ENCODE measurements at places on chromosomes 11 and 22.

DNA sequence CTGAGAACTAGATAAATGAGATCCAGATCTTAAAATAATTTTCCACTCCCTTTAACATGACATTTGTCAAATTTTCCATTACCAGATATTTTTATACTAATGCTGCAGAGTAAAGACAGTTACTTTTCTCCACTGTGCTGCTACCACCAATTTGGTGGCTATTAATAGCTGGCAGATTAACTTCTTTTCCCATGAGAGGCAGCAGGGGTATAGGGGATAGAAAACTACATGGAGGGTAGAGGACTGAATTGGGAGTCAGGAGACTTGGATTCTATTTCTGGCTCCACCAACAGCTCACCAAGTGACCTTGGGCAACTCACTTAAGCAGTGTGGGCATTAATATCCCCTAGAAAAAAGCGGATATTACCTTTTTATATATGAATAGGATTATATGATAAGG, 69.2 kb downstream of the KIF18A start:
- no peak for DNase-seq

- DNase-seq, result no peak
These were observed 36.0 kb downstream of the CD6 start for GRCh38 chr11:61007383-61007955.

DNA sequence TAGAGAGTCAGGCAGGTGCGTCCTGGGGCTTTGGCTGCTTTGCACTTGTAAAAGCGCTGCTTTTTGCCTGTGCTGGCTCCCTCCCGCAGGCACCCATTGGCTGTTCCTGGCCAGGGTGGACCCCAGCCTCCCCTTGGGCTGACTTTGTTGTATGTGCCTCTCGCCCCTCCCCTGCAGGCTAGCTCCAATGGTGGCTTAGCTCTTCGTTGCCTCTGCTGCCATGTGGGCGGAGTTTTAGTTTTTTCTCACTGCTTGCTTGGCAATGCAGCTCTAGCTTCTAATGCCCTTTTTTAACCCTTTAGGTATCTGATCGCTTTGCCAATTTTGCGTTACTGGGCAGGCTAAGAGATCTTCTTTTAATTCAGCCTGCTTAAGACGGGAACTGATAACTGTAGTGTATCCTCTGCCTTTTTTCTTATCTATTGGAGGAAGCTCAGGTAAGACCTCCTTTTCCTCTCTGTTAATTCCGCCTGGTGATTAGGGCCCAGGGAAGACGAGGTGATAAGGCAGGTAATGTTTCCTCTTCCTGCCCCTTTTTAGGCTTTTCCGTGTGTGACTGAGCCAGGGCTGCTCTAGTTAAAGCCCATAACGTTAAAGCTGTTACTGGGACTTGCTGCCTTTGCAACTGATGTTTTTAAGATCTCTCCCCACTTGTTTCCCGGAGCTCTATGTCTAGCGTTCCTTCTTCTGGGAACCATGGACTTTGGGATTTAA, 11.7 kb upstream of the GLYATL1 start:
- no peak for DNase-seq

DNA sequence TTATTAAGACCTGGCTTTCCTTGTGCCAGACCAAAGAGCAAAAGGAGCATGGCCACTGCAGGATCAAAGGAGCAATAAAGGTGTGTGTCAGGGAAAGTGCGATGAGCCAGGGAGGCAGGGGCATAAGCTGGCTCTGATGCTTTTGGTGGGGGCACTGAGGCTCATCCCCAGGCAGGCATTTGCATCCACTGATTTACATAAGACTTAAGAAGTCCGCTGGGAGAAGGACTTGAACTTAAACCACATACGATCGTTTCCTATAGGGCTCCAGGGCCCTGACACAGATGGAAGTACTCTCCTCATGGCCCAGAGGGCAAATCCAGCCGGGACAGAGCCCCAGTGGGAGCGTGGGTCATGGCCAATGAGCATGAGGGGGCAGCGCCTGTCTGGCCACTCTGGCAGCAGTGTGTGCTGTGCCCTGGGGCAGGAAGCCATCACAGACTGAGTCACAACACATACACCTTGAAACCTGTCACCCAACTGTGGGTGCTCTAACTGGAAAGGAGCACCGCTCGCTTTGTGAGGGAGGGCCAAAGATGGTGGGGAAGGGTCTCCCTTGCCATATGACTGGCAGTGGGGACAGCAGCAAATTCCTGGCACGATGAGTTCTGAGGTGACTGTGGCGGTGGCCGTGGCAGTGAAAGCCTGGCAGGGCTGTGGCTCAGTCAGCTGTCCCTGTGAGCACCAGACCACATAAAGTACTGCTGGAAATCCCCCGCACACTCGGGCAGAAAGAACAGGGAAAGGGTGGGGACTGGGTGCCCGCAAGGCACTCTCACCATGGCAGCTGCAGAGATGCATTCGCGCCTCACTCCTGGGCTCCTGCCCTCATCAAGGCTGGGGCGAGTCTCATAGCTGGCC, 79.4 kb upstream of the LMO1 start:
- DNase-seq, result no peak

- no peak for DNase-seq
These were observed 36.1 kb upstream of the ANKK1 start for GRCh38 chr11:113351480-113351879.

DNA sequence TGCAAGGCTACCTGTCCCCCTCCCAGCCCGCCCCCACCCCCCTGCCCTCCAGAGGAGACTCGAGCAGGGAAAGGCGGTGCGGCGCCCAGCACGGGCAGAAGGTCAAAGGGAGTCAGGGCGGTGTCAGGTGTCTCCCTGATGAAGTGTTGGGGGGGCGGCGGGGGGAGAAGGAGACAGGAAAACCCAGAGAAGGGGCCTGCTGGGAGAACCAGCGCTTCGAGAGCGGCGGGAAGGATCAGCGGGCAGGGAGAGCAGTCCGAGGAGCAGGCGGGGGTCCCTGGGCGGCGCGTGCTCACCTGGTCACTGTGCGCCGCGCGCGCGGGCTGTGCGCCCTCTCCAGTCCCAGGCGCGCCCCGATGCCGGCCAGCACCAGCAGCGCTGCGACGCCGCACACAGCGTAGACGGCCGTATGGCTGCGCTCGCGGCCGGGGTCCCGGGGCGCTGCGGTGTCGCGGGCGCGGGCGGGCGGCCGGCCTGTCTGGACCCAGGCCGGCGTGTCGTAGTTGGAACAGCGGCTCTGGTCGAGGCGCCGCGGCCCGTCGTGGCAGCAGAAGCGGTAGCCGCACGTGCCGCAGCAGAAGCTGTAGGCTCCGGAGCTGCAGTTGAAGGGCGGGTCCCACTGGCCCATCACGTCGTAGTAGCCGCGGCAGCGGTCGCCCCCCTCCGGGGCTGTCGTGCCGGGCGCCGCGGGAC, 886 bp downstream of the SHISA8 start:
- DNase-seq, result no peak

DNA sequence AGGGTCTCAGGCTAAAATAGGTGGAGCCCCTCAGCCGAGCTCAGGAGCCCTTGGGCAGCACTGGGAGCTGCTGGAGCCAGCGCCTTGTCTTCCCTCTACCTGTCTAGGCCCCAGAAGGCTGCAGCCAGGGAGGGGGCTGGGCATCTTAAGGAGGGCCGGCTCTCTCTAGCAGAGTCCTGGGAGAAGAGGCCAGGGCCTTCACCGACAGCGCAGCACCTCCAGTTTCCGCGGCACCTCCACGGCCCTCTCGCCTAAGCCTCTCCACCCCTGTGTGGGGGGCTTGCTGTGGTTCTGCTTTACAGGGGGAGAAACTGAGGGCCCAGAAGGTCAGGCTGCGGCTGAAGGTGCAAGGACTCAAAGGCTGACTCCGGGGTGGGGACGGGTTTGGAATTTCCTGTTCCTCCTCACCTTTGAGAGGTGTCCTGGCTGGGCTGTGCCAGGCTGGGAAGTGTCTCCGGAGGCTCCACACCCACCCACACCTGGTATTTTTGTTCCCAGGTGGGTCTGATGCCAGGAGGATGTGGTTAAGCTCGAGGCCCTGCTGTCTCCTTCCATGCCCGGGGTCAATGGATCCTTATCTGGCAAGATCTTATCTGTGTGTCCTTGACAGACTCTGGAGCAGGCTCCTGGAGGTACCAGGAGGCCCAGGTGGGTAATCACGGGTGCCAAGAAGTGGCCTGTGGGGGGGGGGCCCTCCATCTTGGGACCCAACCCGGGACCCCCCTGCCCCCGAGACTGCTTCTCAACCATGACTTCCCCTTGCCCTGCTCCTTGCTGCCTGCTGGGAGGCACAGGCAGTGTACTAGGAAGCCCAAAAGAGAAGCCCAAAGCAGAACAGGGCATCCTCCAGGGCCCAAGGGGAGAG, 95.3 kb upstream of the FGF3 start:
- no peak for DNase-seq

GRCh38 chr11:120875986-120876385, 147.9 kb upstream of the TBCEL start:
- no peak for DNase-seq

DNA sequence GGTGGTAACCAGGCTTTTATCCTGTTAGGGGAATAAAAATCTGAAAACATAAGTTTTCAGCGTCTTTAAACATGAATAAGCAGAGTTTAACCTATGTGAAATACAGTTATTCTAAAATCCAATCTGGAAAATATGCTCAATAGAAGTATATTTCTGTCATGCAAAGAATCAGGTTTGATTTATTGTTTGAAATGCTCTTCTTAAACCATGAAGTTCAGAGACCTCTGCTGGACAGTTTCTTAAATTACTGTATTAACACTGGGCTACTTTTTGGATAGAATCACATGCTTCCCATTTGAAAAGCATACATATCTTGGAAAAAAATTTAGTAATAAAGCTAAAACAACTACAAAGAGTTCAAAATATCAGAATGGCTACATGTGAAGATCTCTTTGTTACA, 25.4 kb downstream of the APIP start:
- DNase-seq, result no peak

DNA sequence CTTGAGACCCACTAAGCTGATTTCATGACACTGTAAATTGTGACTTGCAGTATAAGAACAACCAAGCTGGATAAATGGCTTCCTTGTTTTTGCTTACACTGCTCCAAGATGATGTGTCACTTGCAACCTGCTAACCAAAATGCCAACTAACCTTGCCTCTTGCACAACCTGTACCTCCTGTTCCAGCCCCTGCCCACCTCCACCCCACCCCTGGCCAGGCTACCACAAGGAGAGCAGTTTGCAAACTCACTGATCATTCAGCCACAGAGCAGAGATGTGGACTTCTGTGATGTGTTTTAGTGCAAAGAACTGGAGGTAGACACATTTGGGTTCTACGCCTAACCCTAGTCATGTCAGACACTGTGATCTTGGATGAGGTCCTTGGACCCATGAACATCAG, 4.3 kb upstream of the APOL6 start:
- no peak for DNase-seq

- DNase-seq, result no peak
These were observed 88.9 kb upstream of the TOP3B start for GRCh38 chr22:22071455-22071854.

Data from right atrium auricular region (tissue), 2 donors.